Common myeloid progenitor, CD34-positive (primary cell): ENCODE measurements at places on chromosomes 2 and 18.
A peak's percentile ranks its signal among the peaks of the same experiment; 100 is the strongest.

- DNase-seq, result peak; percentile 46
These were observed 52.3 kb downstream of the TDRD15 start for GRCh38 chr2:21175895-21176646.

- DNase-seq, result no peak
These were observed 95.7 kb upstream of the STPG4 start for GRCh38 chr2:47250586-47251403.

GRCh38 chr18:46366751-46367376, 262.7 kb downstream of the HAUS1 start:
- no peak for DNase-seq

DNA sequence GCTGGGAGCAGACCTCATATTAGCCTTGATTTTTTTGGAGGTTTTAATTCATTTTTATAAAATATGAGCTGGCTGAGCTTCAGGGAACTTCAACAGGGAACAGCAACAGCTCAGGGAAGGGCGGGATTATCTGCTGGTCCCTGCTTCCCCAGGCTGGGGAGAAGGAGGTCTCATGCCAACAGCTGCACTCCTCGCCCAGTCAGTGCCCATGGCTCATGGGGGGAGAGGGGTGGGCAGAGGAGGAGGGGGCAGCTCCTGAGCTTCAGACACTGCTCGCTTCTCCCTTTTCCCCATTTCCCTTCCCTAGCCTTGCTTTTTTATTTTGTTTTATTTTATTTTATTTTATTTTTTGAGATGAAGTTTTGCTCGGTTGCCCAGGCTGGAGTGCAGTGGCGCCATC, 442 bp upstream of the OTOF start:
- no peak for DNase-seq

GRCh38 chr2:163878718-163879117, 142.9 kb upstream of the FIGN start:
- peak; percentile 2 for DNase-seq

DNA sequence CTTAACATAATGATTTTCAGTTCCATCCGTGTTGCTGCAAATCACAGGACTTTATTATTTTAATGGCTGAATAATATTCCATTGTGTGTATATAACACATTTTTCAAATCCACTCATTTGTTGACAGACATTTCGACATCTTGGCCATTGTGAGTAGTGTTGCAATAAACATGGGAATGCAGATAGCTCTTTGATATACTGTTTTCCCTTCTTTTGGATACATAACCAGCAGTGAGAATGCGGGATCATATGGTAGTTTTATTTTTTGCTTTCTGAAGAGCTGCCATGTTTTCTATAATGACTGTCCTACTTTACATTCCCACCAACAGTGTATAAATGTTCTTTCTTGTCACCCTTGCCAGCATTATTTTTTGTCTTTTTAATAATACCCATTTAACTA, 420.3 kb upstream of the CHAC2 start:
- no peak for DNase-seq

DNA sequence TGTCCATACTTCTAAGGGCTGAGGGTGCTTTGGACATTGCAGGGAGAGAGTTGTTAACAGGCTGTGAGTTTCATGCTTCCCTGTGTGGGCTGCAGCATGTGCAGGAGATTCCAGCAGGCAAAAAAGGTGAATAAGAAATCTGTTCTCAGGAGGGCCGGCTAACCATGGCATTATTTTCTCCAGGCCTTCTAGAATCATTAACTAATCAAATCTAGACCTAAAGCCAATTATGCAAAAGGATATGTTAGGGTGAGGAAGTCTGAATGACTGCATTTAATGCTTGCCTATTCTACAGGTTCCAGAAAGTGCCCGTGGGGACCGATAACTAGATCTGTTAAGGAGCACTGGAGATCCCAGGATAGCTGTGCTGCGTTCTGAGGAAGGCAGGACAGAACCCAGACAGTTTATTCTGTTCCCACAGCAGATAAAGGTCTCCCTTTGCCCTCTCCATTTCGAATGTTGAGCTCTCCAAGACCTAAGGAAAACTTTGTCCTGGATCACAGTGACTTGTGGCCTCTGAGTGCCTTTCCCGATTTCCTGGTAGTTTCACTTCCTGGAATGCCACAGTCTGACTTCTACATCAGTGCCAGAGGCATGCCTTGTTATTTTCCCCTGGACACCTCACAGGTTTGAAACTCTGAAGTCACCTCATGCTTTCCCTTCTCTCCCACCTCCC, 50.0 kb upstream of the ZFP36L2 start:
- DNase-seq, result no peak

DNA sequence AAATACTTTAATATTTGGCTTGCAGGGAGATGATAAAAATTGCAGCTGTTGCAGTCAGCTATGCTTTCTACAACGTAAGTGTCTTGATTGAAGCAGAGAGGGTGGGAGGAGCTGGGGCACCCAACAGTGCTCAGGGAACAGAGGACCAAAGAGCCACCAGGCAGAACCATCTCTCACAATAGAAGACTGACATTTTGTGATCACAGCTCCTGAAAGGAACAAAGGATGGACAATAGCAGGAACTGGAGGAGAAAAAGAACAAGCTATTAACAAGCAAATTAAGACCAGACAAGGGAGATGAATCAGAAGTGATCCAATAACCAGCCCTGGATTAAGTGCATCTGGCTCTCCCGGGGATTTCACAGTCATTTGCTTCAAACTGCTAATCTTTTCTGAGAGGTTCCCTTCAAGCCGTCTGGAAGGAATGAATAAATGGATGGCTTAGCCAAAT, 65.7 kb upstream of the SMAD2 start:
- no peak for DNase-seq

DNA sequence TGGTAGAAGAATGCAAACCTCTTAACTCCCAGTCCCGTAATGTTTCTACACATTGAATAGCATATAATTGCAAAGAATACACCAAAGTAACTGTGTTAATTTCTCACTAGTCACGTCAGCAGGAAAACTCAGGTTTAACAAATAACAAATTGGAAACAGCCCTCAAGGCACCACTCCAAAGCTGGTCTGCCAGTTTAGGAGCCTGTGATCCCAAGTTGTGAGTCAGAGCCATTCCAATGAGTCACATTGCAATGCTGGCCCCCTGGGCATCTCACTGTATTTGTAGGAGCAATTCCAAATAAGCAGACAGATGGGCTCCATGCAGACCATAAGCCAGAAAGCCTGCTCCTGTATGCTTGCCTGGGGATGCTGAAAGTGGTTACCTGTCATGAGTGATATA, 143.2 kb upstream of the SETBP1 start:
- no peak for DNase-seq

DNA sequence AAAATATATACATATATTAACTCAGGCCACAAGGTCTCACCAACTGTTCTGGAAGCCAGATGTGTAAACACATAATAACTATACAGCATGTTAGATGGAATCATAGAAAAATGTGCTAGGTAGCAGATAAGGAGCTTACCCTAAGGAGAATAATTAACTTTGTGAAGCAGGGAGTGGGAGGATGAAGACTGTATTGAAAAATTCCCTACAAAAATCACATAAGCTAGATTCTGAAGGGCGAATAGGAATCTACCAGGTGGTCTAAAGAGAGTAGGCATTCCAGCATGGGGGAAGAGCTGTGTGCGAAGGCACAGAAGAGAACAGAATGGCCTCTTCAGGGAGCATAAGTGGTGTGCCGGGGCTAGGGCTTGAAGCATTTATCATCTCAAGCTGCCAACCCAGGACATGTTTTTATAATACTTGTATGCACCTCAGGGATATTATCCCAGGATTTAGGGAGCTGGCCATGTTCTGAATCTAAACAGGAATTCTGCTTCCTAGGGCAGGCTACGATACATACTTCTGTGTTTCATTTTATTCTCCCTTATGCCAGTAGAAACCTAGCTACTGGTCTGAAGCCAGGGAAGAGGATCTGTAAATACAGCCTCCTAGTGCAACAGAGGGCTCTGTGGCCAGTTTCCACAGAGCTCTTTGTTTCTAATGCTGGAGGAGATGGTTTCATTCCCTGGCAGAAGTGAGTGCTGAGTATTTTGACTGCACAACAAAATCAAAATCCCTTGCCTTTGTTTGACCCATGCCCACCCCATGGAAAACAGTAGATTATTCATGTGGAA, 56.7 kb downstream of the NEMP2 start:
- peak; percentile 61 for DNase-seq

GRCh38 chr18:2894841-2895370, 48.1 kb downstream of the EMILIN2 start:
- DNase-seq, result no peak

DNA sequence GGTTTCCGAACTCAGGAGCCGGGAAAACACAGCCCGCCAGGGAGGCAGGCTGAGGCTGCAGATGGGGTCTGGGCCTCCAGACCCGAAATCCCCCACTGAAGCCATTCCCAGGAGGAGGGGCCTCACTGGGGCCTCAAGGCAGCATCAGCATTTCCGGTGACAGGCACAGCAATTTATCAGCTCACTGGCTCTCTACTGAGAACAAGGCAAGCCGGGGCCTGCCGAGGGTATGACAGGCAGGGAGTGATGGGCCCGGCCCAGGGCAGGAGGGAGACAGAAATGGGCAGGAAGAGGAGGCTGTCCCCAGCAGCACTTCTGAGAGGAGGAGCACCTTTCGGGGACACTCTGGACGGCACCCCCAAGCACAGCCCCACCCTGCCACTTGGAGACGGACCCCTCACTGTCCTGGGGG, 12.5 kb downstream of the SDC1 start:
- peak; percentile 48 for DNase-seq

GRCh38 chr2:144470816-144471215, 49.1 kb downstream of the ZEB2 start:
- no peak for DNase-seq

DNA sequence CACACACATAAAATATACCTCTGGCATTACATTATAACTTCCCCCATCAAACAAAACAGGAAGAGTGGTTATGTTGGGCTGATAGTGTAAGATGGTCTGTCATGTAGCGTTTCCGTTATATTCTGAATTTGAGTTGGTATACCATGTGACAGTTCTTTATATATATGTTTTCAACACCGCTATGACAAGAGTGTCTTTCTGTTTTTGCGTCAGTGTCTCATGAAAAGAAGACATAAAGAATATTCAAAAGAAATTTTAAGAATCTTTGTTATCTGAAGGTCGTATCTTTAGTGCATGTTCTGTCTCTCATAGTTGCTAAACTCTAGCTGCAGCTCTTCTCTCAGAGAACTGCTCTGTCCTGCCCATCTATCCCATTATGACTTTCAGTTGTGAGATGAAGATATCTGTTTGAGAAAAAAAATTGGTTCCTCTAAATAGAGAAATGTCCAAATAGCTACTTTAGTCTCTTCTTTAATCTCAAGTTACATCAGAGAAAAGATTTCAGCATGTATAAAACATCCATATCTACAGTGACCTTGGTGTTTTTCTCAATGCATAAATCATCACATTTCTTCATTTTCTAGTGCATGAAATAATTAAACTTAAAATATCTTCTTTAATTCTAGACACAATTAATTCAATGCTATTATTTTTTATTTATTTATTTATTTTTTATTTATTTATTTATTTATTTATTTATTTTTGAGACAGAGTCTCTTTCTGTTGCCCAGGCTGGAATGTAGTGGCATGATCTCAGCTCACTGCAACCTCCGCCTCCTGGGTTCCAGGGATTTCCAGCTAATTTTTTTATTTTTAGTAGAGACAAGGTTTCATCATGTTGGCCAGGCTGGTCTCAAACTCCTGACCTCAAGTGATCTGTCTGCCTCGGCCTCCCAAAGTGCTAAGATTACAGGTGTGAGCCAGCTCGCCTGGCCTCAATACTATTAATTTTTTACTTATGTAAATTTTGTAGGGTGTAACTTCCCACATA, 24.3 kb upstream of the PSME4 start:
- DNase-seq, result peak; percentile 59

- DNase-seq, result no peak
These were observed 632.1 kb downstream of the SOCS6 start for GRCh38 chr18:70920840-70921374.

DNA sequence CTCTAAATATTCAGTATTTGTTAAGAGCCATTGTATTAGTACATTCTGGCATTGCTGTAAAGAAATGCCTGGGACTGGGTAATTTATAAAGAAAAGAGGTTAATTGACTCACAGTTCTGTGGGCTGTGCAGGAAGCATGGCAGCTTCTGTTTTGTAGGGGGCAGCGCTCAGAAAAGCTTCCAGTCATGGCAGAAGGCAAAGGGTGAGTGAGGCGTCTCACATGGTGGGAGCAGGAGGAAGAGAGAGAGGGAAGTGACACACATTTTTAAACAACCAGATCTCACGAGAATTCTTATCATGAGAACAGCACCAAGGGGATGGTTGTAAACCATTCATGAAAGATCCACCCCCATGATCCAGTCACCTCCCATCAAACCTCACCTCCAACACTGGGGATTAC, 13.8 kb upstream of the CCDC102B start:
- no peak for DNase-seq

DNA sequence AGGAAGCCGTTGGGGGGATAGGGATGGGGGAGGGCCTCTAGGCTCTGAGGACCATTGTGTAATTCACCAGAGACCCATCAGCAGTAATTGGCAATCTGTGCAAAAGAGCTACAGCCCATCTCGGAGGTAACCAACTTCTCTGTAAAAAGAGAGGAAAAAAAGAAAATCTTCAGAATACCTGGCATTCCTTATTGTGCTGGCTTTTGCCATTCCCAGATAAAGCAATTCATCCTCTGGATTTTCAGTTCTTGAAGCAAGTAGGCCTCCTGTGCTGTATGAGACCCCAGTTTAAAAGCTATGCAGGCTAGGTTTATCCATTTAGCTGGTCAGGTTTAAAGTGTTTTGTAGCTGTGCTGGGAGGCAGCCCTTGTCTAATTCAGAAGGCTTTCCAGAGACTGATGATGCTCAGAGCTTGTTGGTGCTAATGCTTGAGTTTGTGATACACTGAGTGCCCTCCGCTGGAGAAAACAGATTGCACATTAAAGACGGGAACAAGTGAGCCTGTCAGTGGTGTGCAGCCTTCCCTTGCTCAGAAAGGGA, at the start of gene LRRTM4:
Gene LRRTM4 (minus strand): TSS at position 446 of the 540 bp plus-strand sequence.
- DNase-seq, result no peak

- no peak for DNase-seq
These were observed 73.1 kb downstream of the ERBB4 start for GRCh38 chr2:212465456-212465855.

GRCh38 chr2:37653805-37654378, 17.6 kb downstream of the CDC42EP3 start:
- peak; percentile 90 for DNase-seq

DNA sequence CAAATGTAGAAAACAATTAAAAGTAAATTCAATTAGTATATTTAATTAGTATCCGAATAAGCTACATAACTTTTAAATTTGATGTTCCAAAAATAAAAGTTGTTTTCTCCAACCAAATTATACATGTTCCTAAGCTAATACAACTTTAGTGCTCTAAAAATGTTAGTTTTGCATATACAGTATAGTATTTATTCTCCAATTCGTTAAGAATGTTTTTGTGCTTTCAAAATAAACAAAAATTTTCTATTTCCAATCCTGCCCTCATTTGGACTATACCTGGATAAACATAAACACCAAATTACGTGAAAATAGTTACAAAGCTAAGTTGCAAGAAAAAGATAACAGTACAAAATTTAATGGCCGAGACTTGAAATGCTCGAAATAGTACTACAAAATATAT, 71.9 kb downstream of the STK39 start:
- DNase-seq, result no peak

- peak; percentile 37 for DNase-seq
These were observed 79.2 kb upstream of the PXDN start for GRCh38 chr2:1823187-1824169.

GRCh38 chr18:43830947-43831346, 553.7 kb upstream of the SYT4 start:
- no peak for DNase-seq
